ENCODE measurements at places on chromosomes 1 and 21.

GRCh38 chr1:197928849-197929336, 11.7 kb downstream of the LHX9 start:
- no peak for DNase-seq

- no peak for DNase-seq
These were observed 87.5 kb downstream of the RWDD3 start for GRCh38 chr1:95321531-95321930.

GRCh38 chr1:78033797-78034172, 12.0 kb upstream of the GIPC2 start:
- DNase-seq, result no peak

- no peak for DNase-seq
These were observed 213.7 kb downstream of the PBX1 start for GRCh38 chr1:164772635-164773034.

- DNase-seq, result peak; percentile 81
These were observed 169.1 kb downstream of the C1orf21 start for GRCh38 chr1:184555665-184556641.

DNA sequence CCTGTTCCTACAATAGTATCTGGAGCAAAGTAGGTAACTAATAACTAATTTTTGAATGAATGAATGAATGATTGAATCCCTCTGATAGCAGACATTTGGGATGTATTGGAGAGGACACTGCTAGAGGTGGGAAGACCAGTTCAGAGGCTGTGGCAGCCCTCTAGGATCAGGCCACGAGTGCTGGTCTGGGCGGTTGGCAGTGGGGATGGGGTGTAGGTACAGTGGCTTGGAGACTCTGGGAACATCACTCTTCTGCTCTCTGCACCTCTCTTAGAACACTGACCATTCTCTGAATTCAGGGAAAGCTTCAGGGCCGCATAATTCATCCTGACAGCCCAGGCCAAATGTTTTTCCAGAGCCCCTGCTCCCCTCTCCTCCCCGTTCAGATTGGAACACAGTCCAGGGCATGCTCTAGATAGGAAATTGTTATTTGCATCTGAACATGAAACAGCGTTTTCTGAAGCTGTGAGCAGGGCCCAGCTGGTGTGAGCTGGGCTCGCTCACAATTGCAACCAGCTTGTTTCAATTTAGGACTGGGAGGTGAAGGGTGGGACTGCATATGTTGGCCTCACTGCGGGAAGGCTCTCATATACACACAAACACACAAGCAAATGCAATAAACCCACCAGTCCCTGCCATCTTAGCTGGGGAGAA, 253.1 kb upstream of the USP24 start:
- no peak for DNase-seq

DNA sequence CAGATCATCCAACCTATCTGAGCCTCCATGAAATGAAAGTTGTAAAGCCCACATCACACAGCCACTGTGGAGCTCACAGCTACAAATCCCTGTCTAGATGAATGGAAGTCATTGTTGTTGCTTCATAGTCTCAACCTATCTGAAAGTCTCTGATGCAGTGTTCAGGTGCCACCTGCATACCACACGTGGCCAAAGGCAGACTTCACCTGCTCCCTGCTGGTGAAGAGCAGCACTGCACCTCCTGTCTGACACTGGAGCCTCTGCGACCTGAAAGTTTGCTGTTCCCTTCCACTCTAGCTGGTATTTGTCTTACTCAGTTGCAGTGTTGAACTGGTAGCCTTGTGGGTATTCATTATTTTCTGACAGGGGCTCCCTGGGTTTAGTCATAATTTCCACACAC, 18.4 kb downstream of the LORICRIN start:
- no peak for DNase-seq

GRCh38 chr21:34298534-34299167, 65.2 kb upstream of the KCNE2 start:
- DNase-seq, result no peak

- DNase-seq, result no peak
These were observed 336.6 kb upstream of the ZRANB2 start for GRCh38 chr1:71417421-71417820.

DNA sequence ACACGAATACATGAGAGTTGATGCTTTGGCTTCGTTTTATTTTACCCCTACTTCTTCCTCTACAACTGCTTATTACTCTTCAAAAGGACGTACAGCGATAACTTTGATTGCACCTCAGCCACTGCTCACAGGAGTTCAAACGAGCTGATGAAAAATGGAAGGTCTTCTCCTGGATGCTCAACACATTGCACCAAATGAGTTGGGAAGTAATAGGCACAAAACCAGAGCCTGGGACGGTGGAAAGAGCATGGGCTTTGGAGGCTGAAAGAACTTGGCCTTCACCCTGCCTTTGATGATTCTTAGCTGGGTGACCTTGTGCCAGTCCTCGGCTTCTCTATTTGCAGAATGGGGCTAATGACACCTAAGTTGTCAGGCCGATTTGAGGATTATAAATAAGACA, 4.8 kb downstream of the CD53 start:
- DNase-seq, result no peak

DNA sequence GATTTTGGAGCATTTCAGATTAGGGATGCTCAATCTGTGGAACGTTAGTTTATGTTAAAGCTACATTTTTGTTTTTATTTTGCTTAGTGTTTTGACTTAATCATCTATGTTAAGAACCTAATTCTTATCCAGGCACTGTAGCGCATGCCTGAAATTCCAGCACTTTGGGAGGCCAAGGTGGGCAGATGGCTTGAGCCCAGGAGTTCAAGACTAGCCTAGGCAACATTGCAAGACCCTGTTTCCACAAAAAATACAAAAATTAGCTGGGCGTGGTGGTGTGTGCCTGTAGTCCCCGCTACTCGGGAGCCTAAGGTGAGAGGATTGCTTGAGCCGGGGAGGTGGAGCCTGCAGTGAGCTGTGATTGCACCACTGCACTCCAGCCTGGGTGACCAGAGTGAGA, 23.4 kb downstream of the FNBP1L start:
- no peak for DNase-seq

- DNase-seq, result no peak
These were observed 40.7 kb upstream of the IPO9 start for GRCh38 chr1:201788296-201788695.

GRCh38 chr1:214120951-214121350, 133.2 kb downstream of the PROX1 start:
- DNase-seq, result no peak

DNA sequence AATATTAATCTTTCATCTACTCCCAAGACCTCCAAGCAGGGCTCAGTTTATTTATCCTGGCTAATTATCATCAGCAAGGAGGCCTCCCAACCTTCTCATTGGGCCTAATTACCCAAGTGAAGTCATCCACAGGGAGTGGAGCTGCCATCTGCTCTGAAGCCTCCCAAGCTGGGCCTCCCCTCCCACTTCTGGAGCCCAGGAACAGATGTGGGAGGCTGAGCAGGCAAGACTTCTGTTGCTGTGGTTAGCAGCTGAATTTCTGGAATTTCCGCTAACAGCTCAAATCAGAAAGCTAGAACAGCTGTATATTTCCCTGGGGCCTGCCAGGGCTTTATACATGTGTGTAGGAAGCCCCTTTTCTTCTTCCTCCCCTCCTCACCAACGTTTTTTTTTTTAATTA, 127.5 kb downstream of the UCK2 start:
- DNase-seq, result no peak

- DNase-seq, result peak; percentile 7
These were observed 115.8 kb upstream of the ZRANB2 start for GRCh38 chr1:71196685-71197084.

DNA sequence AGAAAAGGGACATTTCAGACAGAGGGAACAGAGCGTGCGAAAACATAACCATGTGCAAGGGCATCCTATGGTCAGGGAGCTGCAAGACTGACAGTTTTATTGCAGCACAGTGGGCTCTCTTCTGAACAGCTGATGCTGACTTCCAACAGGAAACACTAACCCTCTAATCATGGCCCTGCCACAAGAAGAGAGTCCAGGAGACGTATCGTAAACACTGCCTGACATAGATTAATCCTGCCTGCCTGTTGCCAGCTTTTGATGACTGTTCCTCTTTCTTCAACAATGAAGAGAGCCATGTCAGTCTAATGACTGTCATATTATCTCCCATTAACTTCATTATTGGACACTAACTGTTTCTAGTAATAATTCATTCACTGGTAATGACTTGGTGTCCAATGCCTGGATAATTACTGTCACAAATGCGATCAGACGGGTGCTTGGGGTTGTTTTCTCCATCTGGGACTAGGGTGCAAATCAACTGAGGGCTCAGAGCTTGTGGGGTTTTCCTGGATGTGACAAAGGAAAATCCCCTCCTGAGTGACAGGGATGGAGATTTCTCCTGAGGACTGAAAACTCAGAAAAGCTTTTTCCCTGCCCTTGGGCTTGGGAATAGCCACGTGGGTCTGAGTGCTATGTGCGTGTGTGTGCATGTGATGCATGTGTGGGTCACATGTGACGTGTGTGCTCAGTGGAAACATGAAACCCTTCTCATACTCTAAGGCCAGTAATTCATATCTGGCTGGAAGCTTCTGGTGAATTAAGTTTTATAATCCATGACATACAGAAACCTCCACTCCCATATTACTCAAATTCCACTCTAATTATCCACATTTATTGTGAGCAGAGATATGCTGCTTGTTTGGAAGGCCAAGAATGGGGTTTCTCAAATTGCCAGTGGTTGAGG, 144.0 kb upstream of the PLXNA2 start:
- DNase-seq, result peak; percentile 93

DNA sequence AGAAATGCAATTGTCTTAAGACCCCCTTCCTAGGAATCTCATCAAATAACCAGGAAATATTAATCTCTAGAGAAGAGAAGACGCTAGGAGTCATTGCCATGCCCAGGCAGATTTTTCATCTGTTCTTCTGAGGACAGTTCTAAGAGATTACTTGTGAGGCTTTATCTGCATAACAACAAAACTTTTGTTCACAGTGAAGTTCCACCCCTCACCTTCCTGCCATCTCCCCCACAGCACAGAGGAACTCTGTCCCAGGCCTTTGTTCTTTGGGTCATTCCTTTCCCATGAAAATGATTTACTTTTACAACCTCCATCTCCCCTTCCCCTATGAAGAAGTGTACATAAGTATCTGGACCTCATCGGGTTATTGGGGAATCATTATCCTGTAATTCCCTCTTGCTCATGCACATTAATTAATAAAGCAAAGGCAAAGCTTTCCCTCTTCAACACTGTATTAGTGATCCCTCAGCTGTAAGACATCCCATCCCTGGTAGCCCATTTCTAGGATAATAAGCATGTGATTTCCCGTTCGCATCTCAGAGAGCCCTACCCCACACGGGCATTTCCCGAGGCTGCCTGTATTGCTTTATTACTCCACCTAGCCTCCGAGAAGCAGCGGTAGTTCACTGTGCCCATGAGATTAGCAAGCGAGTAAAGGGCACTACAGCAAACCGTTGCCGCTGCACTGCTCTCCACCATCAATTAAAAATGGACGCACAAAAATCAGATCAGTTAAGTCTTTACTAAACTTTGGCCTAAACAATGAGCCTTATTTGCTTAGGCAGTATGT, 384.4 kb upstream of the CAMK1G start:
- no peak for DNase-seq

- no peak for DNase-seq
These were observed 53.6 kb downstream of the FOXO6 start for GRCh38 chr1:41414716-41415306.

DNA sequence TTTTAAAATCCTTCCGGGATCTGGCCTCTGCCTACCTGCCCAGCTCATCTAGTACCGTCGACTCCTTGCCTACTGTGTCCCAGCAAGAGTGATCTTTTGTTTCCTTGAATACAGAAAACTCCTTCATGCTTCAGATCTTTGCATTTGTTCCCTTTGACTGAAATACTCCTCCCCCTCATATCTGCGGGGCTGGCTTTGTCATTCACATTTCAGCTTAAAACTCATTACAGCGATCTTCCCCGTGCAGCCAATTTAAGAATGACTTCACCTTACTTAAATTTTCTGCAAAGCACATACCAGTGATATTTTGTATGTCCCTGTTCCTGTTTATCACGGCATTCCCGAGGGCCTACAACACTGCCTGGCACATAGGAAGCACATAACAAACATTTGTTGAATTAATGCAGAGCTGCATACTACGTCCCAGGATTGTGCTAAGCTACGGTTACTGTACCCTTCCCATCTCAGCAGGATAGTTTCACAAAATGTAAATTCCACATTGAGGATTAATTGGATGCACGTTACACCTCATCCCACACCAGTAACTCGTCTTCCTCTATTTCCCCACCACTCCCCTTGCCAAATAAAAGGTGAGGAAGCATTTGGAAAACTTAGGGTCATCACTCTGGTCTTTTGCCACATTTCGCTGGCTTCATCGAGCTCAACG, 837 bp upstream of the DESI2 start:
- no peak for DNase-seq

DNA sequence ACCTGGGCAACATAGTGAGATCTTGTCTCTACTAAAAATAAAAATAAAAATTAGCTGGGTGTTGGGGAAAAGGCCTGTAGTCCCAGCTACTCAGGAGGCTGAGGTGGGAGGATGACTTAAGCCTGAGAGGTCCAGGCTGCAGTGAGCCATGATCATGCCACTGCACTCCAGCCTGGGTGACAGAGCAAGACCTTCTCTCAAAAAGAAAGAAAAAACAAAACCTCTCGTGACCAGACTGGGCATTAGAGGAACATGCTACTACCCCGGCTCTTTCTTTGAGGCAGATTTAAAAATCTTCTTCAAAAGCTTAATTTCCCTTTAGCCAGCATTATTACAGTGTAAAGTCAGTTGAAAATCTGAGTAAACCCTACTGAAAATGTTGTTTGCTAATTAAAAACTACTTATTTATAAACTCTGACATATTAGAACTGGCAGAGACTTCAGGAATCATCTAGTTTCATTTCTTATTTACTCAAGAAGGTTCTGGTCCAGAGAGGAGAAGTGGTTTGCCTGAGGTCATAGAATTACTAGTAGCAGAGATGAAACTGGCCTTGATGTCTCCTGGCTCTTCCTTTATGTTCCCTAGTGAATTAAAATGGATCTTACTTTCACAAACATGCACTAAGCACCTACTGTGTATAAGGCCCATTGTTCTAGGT, 11.6 kb upstream of the ELAVL4 start:
- DNase-seq, result no peak

DNA sequence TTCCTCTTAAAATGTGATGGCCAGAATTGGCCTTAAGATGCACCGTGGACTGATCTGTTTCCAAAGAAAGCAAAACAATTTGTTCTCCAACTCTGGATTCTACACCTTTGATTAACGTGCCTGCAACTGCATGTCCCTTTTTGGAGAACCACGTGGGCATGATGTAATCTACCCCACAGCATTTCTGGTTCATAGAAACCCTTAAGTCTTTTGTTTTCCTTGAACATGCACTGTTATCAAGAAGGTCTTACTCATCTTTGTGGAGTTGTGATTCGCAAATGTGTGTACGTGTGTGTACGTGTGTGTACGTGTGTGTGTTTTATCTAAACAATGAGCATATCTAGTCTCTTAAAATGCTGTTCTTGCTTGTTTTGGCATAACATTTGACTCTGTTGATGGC, 57.8 kb downstream of the LPAR3 start:
- no peak for DNase-seq

- DNase-seq, result no peak
These were observed 2.9 kb upstream of the RHBDL2 start for GRCh38 chr1:38944547-38944946.

- DNase-seq, result no peak
These were observed 5.3 kb upstream of the MYOG start for GRCh38 chr1:203091199-203091477.

All from NCI-H2081 treated with DMSO at 0.1 percent for 48 hours (cell line).